ENCODE measurements at places on chromosomes 3 and 15. TPM values are rescaled to one million over a fixed set of nuclear protein-coding genes. Genes with fewer than 3 reads are reported as not detected.
A peak's percentile ranks its signal among the peaks of the same experiment; 100 is the strongest.

- no peaks in the 10 kb centered on the region for H3K27me3 ChIP-seq
- DNase-seq = no peak
- H3K4me1 ChIP-seq = no peaks in the 10 kb centered on the region
- no peaks in the 10 kb centered on the region for H3K36me3 ChIP-seq
Measured at GRCh38 chr3:188431040-188431439, 277.1 kb downstream of the LPP start.

GRCh38 chr15:79523266-79523665, 91.1 kb downstream of the MINAR1 start:
- H3K4me1 ChIP-seq = no peaks in the 10 kb centered on the region
- H3K27ac ChIP-seq = no peak overlapping the region
- DNase-seq = no peak

- H3K27ac ChIP-seq = peak overlapping the region; percentile 71
- no peaks in the 10 kb centered on the region for H3K27me3 ChIP-seq
- H3K36me3 ChIP-seq = peaks cover 67% of the 10 kb centered on the region
- H3K4me3 ChIP-seq = no peak overlapping the region
- H3K4me1 ChIP-seq = peaks cover 52% of the 10 kb centered on the region
Measured at GRCh38 chr3:66394019-66394752, 106.6 kb downstream of the LRIG1 start.

DNA sequence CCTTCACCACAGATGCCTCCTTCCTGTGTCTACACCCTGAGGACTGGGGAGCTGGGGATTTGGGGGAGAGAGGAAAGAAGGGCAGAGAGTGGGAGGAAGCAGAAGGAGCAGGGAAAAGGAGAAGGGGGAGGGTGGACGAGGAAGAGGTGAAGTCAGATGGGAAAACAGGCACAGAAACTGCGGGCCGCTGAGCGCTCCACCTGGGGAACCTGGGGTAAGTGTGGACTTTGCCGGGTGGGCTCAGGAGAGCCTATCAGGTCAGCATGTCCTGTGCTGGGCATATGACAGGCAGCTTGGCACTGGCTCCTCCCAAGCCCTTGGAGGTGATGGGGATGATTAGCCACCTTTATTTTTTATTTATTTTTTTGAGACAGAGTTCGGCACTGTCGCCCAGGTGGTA, 62.6 kb downstream of the CORO2B start:
- no peaks in the 10 kb centered on the region for H3K27me3 ChIP-seq
- no peak for DNase-seq
- no peak overlapping the region for H3K27ac ChIP-seq
- H3K36me3 ChIP-seq = no peaks in the 10 kb centered on the region

The PLSCR4 gene
- total RNA-seq = 19.4 TPM
